Activated CD8-positive, alpha-beta memory T cell treated with anti-CD3 and anti-CD28 coated beads for 48 hours (primary cell): ENCODE measurements at places on chromosomes 5 and 9.
A peak's percentile ranks its signal among the peaks of the same experiment; 100 is the strongest.

- DNase-seq, result no peak
Measured at GRCh38 chr5:161085056-161085455, 233.0 kb upstream of the ATP10B start.

DNA sequence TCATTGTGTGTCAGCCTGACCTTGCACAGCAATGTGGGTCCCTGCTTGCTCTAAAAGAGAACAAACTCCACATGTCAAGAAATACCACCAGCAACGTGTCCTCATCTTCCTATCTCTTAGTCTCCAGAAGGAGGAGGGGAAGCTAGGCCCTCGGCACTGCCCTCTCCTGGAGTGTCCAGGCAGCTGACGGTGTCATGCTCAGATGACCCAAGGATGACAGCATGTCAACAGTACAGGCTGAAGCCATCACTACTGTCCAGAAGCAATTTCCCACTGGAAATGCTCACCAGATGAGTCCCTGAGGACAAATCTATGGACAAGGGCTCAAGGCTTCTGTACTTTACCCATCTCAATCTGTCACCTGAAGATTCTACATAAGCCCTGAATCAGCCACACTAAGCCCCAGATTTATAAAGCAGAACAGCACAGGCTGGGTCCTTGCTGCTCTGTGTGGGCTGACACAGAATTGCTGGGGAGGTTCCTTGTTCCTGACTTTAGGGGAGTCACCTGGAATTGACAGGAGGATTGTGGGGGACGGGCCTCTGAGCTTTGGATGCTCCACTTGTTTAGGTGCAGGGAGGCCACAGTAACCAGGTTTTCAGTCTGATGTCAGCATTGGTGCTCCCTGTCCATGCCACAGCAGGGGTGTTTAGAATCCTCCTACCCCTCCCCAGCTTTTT, 210.2 kb downstream of the DAB2IP start:
- no peak for DNase-seq

DNA sequence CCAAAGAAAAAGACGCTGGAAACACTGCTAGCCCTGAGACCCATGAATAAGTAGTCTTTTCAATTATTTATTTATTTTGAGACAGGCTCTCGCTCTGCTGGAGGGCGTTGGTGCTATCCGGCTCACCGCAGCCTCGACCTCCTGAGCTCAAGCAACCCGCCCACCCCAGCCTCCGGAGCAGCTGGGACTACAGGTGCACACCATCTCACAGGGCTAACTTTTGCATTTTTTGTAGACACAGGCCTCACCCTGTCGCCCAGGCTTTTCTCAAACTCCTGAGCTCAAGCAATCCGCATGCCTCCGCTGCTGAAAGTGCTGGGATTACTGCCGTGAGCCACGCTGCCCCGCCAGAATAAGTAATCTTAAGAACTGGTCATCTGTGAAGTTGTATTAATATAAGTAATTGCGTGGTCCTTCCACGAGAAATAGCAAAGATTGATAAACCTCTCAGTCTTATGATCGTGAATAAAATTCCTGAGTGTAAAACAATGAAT, 1.6 kb downstream of the ANXA2R start:
- no peak for DNase-seq

GRCh38 chr5:159209438-159210209, at the start of gene RNF145:
RNF145 (minus strand) TSS chr5:159209553; CDS start chr5:159203617, 5,936 bp downstream.
- peak; percentile 84 for DNase-seq

GRCh38 chr9:120477534-120478001, 102.4 kb downstream of the CDK5RAP2 start:
- no peak for DNase-seq

DNA sequence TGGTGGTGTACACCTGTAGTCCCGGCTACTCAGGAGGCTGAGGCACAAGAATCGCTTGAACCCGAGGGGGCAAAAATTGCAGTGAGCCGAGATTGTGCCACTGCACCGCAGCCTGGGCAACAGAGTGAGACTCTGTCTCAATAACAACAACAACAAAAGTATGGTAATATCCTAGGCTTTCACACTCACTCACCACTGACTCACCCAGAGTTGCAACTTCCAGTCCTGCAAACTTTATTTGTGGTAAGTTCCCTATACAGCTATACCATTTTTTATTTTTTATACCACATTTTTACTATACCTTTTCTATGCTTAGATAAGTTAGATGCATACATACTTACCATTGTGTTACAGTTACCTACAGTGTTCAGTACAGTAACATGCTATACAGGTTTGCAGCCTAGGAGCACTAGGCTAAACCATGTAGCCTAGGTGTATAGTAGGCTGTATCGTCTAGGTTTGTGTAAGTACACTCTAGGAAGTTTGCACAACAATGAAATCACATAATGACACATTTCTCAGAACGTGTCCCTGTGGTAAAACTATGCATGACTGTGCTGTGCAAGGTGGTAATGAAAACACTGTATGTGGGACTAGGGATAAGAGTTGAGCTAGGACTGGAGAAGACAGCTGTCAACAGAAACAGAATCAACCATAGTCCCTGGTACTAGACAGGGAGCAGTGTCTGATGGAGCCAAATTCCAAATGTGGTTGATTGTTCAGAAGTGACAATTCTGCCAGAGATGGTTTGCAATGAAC, 109.5 kb upstream of the RAD23B start:
- DNase-seq, result no peak

- no peak for DNase-seq
Measured at GRCh38 chr5:169175733-169176132, 125.2 kb downstream of the SLIT3 start.

GRCh38 chr5:148912146-148912545, 85.7 kb downstream of the ADRB2 start:
- no peak for DNase-seq

GRCh38 chr9:29838491-29839020, 2265.3 kb upstream of the C9orf72 start:
- no peak for DNase-seq

- DNase-seq, result peak; percentile 6
Measured at GRCh38 chr9:32866273-32866672, 82.9 kb downstream of the TMEM215 start.

- no peak for DNase-seq
Measured at GRCh38 chr9:91495450-91495849, 71.8 kb upstream of the NFIL3 start.
